NCI-H446 (cell line): ENCODE measurements at places on chromosomes 5 and 9.

DNA sequence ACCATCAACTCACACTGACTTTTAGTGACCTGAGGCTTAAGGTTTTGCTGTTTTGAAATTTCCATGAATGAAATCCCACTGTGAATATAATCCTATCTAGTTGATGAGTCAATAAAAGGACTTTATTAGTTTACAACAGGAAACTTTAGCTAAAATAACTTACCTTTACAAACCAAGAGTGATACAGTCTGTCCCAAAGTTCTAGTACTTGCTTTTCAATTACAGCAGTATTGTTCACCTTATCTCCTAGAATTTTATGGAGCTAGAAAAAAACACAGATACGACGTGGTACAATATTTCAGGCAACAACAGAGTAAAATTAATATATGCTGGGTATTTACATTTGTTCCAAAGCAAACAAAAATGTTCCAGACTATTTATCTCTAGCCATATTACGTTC is 46.9 kb upstream of the CTNNAL1 start:
- DNase-seq: no peak

- DNase-seq: no peak
Observed at GRCh38 chr5:30604648-30605262, 588.7 kb upstream of the CDH6 start.

- DNase-seq: peak; percentile 41
Observed at GRCh38 chr5:146813346-146814157, 65.0 kb downstream of the PPP2R2B start.

DNA sequence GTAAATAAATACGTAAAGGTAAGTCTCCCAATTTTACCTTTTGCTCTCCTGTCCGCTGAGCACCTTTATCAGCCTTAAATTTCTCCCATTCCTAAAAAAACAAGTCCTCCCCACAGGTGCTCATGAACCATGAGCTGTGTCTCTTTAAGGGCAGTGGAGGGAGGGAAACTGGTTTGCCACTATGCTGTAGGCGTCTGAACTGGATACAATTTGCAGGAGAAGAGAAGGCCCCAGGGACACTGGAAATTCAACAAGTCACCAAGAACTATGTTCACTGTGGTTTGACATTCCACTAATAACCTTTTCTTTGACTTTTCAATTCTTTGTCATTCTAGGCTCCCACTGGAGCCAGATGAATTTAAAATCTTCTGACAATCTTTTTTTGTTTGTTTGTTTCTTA is 72.2 kb downstream of the LHFPL2 start:
- no peak for DNase-seq

GRCh38 chr9:87008667-87009066 is 61.4 kb upstream of the GAS1 start:
- no peak for DNase-seq

GRCh38 chr9:121394292-121394691 is 24.2 kb upstream of the STOM start:
- no peak for DNase-seq

DNA sequence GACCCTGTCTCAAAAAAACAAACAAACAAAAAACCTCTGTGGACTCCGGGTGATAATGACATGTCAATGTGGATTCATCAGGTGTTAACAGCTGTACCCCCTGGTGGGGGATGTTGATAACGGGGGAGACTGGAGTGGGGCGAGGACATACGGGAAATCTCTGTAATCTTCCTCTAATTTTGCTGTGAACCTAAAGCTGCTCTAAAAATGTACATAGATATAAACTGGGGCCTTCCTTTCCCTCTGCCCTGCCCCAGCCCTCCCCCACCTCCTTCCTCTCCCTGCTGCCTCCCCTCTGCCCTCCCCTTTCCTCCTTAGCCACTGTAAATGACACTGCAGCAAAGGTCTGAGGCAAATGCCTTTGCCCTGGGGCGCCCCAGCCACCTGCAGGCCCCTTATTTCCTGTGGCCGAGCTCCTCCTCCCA is 1.4 kb upstream of the CEL start:
- DNase-seq: no peak

GRCh38 chr5:88722546-88723073 is 160.4 kb downstream of the MEF2C start:
- DNase-seq: no peak

DNA sequence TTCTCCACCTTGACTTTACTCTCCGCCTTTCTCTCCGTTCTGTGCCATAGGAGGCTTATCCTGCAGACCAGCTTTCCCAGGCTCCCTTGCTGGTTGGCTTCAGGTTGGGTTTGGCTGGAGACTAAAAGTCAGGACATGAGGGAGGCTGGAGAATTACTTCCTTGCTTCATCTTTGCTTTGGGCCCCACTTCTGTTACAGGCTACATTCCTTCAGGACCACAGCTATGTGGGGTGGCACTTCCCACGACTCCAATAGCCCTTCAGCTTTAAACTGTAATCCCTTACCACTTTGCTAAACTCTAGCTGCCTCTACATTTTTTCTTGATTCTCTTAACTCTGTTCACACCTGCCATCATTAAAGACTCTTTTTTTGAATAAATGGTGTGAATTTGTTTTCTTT is 186.7 kb upstream of the NR4A3 start:
- no peak for DNase-seq

DNA sequence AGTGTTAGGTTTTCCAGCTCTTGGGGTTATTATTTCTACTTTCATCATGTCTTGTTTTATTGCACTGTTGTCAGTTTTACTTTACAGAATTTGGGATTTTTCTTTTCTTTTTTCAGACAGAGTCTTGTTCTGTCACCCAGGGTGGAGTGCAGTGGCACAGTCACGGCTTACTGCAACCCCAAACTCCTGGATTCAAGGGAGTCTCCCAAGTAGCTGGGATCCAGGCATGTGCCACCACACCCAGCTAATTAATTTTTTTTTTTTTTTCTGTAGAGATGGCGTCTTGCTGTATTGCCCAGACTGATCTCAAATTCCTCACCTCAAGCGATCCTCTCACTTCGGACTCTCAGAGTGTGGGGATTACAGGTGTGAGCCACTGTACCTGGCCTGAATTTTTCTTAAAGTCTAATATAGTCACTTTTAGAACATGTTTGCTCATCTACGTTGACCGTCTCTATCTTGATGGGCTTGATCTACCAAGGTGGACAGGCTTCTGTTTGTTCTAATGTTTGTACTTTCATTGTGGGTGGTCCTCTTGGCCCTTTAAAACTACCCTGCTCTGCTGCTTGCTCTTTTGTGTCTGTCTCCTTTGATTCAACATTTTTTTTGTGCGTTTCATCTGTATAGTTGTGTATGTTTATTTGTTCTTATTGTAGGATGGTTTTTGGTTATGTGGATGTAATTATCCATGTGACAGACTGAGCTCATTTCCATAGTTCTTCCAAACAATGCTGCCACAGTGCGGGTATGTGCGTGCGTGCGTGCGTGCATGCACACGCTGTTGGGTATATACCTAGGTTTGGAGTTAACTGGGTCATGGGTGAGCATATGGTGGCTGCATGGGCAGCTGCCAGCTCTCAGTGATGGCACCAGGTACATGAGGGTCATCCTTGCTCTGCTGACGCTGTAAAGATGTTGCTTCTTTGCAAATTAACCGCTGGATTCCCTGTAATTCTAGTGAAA is 18.1 kb downstream of the PRRC2B start:
- DNase-seq: no peak

- DNase-seq: no peak
Observed at GRCh38 chr5:141519605-141520565, 31.0 kb downstream of the PCDHGC5 start.

DNA sequence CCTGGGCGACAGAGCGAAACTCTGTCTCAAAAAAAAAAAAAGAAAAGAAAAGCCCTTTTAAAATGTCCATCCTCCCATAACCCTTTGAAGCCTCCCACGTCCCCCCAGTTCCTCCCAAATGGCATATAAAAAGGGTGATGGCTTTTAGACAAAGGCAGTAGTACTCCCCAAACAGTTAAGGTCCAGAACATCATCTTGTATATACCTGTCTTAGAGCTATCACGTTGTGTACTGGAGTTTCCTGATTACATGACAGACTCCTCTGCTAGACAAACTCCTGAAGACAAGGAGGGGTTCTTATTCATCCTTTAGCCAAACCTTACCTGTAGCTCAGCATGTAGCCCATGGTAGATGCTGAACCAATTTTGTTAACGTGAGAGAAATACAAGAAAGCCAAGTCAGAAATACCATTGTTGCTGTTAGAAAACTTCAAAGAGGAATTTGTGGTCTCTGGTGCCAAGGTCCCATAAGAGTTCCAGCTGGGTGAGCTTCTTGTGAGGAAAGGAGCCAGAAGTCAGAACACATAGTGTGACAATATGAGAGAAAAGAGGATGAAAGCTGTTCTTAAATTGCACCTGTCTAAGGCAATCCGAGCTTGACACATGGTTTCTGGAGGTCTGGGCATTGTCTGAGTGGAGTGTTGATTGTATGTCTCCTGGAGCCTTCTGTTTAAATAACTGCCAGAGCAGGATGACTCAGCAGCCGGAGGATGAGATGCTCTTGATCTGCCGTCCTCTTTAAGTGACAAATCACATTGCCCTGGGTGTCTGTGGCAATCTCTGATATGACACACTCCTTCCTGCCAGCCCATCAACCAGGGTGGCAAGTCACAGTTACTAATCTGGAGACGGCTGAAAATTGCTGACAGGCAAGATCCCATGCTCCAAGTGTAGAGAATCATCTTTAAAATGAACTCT is 69.1 kb downstream of the ARRDC3 start:
- peak; percentile 46 for DNase-seq

DNA sequence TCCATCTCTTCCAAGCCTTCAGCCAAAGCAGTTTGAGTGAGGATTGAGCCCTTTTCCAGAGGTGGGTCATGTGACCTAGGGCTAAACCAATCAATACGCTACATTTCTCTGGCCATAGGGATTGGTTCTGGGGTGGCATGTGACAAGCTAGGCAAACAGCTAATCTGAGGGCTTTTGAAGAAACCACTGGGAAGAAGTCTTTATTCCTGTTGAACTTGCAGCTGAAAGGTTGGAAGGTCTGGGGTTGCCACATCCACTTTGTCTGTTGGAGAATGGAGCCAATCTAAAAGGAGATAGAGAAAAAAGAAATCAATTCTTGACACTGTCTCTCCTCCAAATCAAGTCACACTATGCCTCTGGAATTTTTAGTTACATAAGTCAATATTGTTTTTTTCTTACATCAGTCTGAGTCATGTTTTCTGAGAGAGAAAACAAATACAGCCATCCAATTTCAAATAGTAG is 637.8 kb upstream of the WWC1 start:
- DNase-seq: no peak

DNA sequence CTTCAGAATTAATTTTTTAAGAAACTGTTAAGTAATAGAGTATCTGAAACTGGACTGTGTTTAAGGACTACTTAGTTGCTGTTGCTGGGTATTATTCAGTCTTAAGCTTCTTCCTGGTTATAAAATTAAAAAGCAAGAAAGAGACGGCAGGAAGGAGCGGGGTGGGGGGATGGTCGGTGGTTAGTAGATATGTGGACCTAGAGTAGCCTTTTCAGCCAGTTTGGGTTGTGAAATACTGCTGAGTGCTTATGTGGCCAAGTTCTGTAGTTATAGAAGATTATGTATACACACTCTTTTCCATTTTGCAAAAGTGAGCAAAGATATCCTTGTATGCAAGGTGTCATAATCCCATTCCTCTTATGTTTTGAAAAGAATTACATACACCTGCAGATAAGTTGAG is 28.5 kb downstream of the TRIO start:
- DNase-seq: no peak

- peak; percentile 27 for DNase-seq
Observed at GRCh38 chr9:129336601-129337331, 158.7 kb upstream of the IER5L start.

- DNase-seq: no peak
Observed at GRCh38 chr5:69092969-69093368, 845 bp upstream of the SLC30A5 start.

- no peak for DNase-seq
Observed at GRCh38 chr9:132411091-132411508, 1.1 kb downstream of the CFAP77 start.

GRCh38 chr5:39178171-39178570 is 41.2 kb downstream of the FYB1 start:
- no peak for DNase-seq

GRCh38 chr5:62284946-62285891 is 20.8 kb upstream of the KIF2A start:
- no peak for DNase-seq

- no peak for DNase-seq
Observed at GRCh38 chr5:5558638-5559527, 136.4 kb downstream of the ICE1 start.

GRCh38 chr9:98994172-98995058 is 50.7 kb downstream of the COL15A1 start:
- peak; percentile 20 for DNase-seq

GRCh38 chr5:54905942-54906537 is 79.4 kb downstream of the ESM1 start:
- peak; percentile 22 for DNase-seq

DNA sequence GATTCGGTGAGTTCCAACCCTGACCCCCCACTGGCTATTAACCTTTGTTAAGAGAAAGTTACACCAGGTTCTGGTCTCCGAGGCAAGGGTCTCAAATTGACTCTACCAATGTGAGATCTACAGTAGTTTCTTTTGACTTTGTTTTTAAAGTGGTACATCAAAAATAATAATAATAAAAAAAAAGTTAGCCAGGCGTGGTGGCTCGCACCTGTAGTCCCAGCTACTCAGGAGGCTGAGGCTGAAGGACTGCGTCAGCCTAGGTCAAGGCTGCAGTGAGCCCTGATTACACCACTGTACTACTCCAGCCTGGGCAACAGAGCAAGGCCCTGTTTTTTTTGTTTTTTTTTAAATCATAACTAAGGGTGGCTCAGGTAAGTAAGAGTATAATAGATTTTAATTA is 1.0 kb upstream of the KLF9 start:
- no peak for DNase-seq
